ENCODE measurements at places on chromosomes 5 and 9.

DNA sequence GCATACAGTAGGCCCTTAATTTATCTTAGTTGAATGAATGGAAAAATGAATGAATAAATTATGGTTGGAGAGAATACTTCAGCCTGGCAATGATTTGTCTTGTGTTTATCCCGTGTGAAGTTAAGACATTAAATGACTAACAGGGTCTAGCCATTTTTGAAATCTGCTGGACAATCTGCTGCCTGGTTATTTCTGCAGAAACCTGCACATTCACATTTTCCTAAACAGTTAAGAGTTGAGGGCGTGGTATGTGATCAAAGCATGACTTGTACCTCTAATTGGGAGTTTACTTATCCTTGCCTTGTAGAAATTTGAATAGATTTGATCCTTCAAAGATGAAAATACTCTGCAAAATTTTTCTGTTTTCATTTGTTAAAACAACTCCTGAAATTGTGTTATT is 34.6 kb upstream of the NDFIP1 start:
- no peak for DNase-seq

DNA sequence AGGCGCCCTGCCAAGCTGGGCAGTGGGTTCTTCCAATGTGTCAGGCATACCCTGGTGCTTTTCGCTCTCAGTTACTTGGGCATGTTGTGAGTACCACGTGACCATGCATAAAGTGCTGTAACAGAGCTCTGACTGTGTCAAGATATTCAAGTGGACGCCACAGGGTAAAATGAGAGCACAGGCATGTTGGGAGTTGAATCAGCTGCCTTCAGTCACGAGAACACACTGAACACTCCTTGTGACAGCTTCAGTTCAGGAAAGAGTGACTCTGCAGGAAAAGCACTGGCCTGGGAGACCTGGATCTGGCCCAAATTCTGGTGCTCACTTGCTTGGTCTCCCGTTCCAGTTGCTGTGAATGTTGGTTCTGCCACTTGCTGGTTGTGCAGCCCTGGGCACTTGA is 5.1 kb downstream of the MLANA start:
- no peak for DNase-seq

DNA sequence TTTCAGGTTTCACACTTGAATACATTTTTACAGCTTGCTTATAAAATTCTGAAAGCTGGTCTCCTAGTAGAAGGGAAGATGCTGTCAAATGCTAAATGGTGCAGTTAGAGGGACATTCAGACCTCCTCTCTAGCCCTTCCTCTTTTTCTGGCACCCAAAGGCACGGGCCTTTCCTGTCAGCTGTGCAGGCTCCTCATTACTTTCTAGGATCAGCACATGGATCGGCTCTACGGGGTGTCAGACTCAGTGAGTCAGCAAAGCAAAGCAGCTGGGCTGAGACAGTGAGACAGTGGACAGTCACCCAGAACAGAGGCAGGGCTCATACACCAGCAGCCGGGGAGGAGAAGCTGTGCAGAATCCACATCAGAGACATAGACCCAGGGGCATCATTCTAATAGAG is 80.0 kb upstream of the TNC start:
- DNase-seq, result no peak

DNA sequence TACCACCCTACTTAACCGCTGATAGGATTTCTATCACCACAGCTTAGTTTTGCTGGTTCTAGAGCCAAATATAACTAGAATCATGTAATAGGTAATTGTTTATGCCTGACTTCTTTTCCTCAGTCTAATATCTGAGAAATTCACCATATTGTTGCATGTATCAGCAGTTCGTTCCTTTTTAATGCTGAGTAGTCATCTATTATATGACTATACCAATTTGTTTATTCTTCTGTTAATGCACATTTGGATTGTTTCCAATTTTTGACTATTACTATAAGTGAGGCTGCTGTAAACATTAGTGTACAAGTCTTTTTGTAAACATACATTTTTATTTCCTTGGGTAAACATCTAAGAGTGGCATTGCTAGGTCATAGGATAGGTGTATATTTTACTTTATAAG is 25.9 kb downstream of the CSNK1G3 start:
- DNase-seq, result no peak

DNA sequence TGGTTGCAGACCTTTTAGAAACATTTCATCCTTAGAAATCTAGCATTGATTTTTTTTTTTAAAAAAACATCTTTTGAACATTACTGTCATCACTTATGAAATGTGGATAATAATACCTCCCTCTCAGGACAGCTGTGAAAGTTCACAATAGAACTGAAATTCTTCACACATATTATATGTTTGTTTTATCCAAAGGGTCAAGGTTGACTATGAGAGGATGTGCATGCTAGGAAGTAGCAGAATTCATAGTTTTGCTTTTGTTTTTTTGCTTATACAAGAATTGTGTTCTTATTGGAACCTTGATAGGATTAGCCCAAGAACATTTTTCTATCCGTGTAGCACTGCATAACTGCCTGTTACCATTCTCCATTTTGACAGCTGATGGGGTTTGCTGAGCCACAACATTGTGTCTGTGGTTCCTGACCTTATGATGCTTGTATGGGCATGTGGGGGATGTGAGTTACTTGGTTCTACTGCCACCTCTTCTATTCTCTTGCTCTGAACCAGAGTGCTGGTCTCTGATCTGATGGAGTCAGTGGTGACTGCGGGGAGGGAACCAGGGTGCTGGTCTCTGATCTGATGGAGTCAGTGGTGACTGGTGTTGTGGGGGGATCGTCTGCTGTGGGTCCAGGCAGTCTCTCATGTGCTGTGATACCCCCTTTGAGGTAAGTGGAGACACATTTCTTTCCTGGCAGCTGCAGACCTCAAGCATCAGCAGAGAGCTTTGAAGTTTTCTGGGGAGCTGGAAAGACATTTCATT is 27.1 kb upstream of the ACTBL2 start:
- DNase-seq, result no peak

- no peak for DNase-seq
These were observed 381.6 kb downstream of the EFNA5 start for GRCh38 chr5:107289030-107289714.

DNA sequence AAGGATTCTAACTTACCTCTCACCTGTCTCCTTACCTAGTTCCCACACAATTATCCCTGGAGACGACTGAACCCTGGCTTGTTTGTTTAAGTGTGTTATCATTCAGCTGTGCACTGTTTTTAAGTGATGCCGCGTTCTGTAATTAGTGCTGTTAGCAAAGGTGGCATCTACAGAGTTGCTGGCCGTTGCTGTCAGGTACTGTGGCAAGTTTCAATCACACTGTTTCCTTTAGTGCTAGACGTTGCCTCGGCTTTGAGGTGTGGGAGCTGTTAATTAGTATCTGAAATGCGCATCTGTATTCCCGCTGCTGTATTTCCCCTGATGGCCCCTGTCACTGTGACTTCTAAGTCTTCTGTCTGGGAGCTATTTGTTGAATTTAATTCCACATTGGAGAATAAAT is 193.8 kb upstream of the GAS1 start:
- no peak for DNase-seq

- peak; percentile 26 for DNase-seq
These were observed 7.4 kb downstream of the B4GALT1 start for GRCh38 chr9:33159777-33160127.

DNA sequence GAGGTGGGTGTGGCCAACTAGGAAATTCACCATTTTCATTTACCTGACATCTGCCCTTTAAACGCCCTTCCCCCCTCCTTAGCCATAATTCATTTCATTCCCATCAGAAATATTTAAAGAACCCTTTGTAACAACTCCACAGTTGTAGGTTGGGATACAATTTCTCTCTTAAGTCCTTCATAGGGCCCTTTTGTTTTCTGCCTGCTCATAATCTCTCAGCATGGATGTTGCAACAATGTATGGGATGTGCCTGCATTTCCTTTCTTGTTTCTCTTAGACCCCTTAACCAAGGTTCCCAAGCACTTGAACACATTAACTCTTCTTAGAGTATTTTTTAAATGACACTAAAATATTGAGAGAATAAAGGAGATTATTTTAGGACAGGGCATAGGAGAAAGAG is 51.7 kb upstream of the MYO10 start:
- DNase-seq, result no peak

- no peak for DNase-seq
These were observed 90.6 kb downstream of the HOMER1 start for GRCh38 chr5:79423296-79423695.

GRCh38 chr9:108704156-108704852 is 151.5 kb downstream of the ACTL7B start:
- no peak for DNase-seq

DNA sequence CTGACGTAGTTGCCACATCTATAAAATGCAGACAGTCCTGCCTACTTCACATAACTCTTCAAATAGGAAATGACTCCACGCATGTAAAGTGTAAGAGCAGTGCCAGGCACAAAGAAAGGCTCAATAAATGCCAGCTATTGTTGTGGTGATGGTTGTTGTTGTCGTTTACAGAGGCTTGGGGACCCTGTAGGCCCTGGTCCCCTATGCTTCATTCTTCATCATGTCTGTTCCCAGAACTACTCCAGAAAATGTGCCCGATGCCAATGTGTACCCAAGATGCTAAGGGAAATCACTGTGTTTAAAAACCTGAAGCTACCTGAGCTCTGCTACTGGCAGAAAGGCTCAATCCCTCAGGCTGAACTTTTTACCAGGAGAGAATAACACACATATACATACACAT is 9.1 kb downstream of the SLIT3 start:
- DNase-seq, result no peak

- no peak for DNase-seq
These were observed 8.4 kb upstream of the GOLPH3 start for GRCh38 chr5:32182463-32183063.

DNA sequence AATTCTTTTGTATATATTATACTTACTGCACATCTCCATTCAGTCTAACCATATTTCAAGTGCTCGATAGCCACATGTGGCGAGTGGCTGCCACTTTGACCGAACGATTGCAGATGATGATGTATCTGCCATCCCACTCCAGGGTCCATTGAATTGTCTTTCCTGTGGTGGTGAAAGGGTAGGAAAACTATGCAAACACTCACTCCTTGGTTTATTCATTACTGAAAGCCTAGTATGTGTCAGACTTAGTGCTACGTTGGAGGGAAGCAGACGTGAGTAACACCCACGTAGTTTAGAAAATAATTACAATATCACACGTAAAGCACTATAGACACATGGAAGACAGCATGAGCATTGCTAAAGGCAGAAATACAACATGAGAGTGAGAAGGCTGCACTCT is 353.7 kb downstream of the CSNK1G3 start:
- no peak for DNase-seq

GRCh38 chr5:87807783-87808182 is 395.1 kb upstream of the CCNH start:
- no peak for DNase-seq

DNA sequence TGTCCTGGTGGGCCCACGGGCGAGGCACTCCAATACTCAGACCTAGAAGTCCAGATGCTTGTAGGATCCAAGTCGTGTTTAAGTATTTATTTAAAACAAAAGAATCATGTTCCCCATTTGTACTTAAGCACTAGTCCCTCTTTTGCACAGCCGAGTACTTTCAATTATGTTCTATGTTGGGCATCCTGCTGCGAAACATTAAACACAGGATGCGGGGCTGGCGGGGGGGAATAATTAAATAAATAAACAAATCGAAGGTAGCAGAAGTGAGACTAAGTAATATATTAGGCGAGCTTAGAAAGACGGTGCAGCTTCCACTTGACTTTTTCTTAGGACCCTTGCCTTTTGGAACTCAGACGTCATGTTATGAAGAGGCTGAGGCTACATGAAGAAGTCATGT is 1129.2 kb upstream of the ACO1 start:
- no peak for DNase-seq

DNA sequence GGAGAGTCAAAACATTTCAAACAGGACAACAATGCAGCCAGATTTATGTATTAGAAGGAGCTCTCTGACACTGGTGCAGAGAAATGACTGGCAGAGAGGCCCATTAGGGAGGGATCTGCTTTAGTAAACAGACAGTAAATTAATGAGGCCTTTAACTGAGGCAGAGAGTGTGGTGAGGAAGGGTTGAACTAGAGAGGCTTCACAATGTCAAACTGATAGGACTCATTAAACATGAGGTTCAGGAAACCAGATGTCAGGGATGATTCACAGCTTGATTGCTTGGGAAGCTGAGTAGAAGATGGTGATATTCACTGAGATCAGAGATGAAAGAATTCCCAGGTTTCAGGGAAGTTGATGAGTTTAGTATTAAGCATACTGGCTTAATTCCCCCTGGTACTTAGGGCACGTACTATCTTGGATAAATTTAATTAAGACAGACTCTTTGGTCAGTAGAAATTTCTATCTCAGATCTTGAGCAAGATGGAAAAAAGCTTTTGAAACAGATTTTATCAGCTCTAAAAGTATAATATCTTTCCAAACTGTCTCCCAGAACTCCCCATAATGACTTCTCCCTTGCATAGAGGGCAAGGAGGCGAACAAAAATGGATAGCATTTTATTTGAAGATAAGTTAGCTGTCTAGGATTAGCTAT is 8.6 kb upstream of the MUSK start:
- DNase-seq, result no peak

DNA sequence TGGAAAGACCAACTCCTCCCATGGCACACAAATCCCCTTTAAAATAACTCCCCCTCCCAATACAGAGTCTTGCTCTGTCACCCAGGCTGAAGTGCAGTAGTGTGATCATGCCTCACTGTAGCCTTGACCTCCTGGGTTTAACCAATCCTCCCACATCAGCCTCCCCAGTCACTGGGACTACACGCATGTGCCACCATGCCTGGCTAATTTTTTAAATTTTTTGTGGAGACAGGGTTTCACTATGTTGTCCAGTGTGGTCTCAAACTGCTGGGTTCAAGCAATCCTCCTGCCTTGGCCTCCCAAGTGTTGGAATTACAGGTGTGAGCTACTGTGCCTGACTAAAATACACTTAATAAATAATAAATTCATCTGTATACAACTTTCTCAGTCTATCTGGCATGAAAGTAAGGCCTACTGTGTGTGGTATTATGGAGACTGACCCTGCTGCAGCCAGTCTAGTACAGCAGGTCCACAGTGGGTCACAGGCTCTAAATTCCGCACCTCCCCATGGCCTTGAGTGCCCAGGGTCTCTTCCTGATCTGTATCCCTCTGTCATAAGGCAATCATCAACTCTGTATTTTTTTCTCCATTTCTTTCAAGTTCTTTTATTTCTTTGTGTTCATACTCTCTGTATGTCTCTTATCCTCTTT is 169.4 kb downstream of the MAPKAP1 start:
- DNase-seq, result no peak

GRCh38 chr5:149088686-149089085 is 25.8 kb upstream of the SH3TC2 start:
- DNase-seq, result no peak

- no peak for DNase-seq
These were observed 13.6 kb downstream of the PTPDC1 start for GRCh38 chr9:94097788-94098414.

GRCh38 chr5:115160975-115161475 is 8.7 kb downstream of the TRIM36 start:
- DNase-seq, result no peak

All from nucleus accumbens (tissue), 56 donors.